ENCODE measurements at places on chromosomes 16 and 17.

GRCh38 chr16:22685459-22685830 lies 128.5 kb upstream of the HS3ST2 start:
- DNase-seq = no peak

GRCh38 chr17:80955671-80956280 lies 35.9 kb upstream of the CHMP6 start:
- no peak for DNase-seq

DNA sequence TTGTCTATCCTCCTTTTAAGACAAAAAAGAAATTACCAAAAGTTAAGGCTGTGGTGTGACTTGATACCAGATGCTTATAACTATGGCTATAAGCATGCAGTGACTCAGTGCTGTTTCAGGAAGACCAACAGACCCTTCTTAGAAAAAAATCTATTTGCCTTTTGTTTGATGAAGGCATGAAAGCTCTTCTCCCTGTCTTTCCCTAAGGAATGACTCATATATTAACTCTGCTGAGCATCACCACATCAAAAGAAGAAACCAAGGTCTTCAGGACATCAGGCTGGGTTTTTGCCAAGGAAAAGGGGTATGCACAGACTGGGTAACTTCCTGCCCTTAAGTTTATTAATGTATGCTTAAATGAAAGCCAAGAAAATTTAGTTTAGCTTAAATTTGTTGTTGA lies 47.1 kb downstream of the VMP1 start:
- no peak for DNase-seq

- no peak for DNase-seq
Measured at GRCh38 chr16:86663685-86664521, 85.6 kb downstream of the FOXL1 start.

DNA sequence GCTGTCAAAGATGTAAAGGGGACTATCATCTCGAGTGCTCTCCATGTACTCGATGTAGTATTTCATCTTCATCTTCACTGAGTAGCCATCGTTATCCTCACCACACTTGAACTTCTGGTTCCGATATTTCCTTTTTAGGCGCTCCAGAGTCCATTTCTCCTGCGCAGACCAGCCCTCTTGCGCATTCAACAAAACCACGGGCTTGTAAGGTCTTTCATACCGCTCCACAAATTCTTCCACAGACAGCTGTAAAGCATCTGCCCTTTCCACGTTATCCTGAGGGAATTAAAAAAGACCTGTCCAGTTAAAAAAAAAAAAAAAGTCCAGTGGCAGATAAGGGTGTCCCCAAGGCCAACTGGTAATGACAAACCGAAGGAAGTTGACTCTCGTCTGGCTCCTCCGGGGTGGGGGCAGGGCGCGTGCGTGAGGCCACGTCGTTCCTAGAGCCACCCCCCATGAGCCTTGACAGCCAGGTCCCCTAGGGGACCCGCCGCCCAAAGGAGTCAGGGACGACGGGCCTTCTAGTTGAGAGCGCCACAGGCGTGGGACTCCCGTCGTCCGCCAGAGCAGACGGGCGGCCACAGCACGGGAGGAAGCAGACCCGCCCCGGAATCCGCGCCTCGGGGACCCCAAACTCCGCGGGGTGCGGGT lies 701 bp downstream of the JMJD6 start:
- DNase-seq = no peak

- no peak for DNase-seq
Measured at GRCh38 chr17:22268214-22268911, 576.0 kb downstream of the KCNJ18 start.

- no peak for DNase-seq
Measured at GRCh38 chr17:55388842-55389241, 32.8 kb downstream of the MMD start.

DNA sequence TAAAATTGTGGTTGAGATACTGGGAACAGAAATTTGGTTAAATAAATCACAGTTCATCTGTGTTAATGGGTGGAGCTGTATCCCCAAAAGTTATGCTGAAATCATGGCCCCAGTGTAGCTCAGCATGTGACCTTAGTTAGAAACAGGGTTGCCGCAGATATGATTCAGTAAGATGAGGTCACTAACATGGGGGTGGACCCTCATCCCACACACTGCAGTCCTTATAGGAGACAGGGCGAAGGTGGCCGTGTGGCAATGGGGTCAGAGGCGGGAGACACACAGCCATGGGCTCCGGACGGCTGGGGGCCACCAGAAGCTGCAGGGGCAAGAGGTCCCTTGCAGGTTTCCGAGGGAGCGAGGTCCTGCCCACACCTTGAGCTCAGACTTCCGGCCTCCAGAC lies 10.7 kb downstream of the GALNS start:
- no peak for DNase-seq

DNA sequence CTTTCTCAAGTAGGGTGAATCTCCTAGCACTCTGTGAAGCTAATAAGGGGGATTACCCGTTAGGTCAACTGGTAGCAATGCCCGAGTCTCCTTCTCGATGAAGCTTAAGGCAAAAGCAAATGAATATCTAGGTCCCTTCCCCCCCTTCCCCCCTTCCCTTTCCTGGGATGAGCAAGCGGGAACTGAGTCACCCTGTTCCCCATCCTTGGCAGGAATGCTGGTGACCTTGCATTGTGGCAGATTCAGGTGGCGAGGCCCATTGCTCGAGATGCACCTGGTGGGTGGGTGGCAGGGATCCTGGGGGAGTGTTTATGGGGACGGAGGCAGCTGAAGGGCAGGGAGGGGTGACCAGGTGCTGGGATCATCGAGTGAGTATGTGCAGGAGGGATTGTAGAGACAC lies 7.1 kb downstream of the NXPH3 start:
- DNase-seq = no peak

- DNase-seq = no peak
Measured at GRCh38 chr16:19589771-19590302, 34.3 kb downstream of the VPS35L start.

- DNase-seq = peak; percentile 5
Measured at GRCh38 chr17:60971515-60972369, 294.1 kb downstream of the BCAS3 start.

DNA sequence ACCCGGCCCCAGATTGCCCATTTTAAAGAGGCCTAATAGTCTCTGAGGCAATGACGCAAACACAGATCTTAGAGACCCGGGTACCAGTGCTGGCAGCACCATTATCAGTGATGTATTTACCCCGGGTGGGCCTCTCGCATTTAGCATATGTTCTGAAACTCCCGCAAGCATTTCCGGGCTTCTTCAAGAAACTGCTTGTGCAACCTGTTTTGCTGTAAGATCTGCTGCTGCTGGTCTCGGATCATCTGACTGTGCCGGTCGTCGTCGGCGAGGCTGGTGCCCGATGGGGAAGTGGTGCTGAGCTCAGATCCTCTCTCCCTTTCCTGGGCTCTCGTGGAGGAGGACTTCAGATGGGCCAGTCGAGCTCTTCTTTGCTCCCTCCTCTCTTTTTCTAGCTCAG lies 12.5 kb downstream of the CEP295NL start:
- DNase-seq = no peak

DNA sequence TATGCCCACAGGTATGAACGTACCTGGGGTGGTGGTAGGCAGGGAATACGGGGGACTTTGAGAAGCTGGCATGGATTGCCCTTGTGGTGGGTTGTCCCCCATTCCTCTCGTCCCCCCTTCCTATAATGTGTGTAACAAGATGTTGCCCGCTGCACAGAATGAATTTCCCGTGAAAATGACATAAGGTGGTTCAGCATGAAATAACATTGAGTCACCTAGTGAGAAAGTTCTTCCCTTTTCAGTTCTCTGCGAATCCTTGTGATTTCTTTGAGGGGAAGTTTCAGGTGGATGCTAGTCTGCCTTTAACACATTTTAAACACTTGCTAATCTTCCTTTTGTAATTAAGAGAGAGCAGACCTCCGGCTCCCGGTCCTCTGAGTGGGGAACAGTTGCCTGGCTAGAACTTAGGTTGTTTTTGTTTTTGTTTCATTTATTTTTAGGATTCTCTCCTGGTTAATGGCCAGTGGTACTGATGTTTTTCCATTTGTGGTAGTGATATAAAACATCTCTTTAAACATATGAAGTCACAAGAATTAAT lies 58.9 kb downstream of the RAP1GAP2 start:
- no peak for DNase-seq

DNA sequence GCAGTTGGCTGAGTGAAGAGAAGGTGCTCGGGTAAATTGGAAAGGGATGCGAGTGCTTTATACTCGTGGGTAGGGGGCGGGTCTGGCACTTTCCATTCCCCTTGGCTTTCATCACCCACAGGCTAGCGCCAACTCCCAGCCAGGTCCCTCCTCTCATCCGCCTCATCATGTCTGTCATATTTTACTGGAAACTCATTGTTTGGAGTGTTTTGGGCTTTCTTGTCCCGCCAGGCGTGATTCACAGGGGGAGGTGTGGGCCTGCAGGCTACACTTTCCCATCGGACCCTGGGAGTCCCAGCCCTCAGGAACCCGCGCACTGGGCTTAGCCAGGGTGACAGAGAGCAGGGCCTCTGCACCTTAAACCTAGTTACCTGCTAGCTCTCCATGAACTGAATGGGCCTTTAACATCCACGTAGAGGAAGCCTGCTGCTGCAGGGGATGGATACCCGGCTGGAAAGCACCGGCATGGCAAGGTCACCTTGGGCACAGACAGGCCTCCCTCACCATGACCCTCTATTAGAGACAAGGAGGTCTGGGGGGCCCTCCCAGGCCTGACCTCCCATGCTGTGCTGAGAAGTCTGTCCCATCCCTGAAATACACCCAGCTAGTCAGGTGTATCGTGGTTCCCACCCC lies at the start of gene KRT14:
TSS of gene KRT14 (minus strand) at position 33 of the 633 bp plus-strand sequence. CDS start 61 bp downstream, outside the sequence.
- DNase-seq = no peak

- DNase-seq = no peak
Measured at GRCh38 chr17:81561494-81561885, 9.3 kb upstream of the FAAP100 start.

DNA sequence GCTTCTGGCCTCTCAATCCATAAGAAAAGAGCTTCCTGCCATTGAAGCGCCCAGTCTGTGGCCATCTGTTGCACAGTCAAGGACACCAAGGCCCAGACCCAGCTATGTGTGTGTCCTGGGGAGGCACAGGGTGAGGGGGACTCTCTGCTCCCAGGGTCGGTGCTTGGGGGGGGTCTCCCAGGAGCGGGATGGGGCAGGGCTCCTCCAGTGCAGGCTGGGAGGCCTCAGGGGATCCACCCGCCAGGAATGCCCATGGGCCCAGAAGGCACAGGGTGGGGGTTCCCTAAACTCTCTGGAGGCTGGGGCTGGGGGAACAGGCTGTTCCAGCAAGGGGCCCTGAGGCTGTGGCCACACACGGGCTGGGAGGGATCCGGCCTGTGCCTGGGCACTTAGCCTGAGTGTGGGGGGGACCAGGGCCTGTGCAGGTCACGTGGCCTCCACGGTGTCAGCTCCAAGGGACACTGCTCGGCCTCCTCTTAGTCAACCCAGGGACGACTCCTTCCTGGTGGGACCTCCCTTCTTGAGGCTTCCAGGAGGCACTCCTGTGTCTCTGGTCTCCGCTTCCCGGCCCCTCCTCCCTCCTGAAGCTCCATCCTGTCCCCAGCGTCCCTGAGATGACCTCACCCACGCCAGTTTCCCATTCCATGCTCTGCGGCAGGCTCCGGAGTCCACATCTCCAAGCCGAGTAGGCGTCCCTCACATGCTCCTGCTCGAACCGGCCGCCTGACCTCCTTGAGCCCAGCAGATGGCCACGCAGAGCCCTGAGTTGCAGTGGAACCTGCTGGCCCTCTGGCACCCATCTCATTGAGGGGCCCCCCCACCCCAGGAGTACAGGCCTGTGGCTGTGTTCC lies 23.1 kb upstream of the BAHCC1 start:
- DNase-seq = no peak

DNA sequence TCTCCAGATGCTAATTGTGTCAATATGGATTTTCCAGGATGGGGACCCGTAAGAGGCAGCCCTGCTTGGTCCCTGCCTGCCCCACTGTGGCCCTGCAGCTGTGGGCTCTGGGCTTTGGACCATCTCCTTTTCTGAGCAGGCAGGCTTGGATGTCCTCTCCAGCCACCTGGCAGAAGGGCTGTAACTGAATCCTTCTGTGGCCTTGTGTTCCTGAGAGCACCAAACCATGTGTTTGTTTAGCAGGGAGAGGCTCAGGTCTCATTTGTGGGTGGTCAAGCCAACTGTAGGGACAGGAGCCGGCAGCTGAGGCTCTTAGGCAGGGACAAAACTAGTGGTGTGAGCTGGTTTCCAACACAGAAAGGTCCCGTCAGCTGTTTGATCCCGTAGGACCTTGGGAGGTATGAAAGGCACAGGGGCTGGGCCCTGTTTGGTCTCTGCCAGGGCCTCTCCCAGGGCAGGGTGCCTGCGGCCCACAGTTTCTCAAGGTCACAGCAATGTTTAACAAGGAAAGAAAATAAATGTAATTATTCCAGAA lies 18.5 kb downstream of the SEC14L5 start:
- no peak for DNase-seq

GRCh38 chr16:26951950-26952349 lies 114.8 kb upstream of the C16orf82 start:
- no peak for DNase-seq

- no peak for DNase-seq
Measured at GRCh38 chr16:75106351-75107274, 10.0 kb downstream of the LDHD start.

DNA sequence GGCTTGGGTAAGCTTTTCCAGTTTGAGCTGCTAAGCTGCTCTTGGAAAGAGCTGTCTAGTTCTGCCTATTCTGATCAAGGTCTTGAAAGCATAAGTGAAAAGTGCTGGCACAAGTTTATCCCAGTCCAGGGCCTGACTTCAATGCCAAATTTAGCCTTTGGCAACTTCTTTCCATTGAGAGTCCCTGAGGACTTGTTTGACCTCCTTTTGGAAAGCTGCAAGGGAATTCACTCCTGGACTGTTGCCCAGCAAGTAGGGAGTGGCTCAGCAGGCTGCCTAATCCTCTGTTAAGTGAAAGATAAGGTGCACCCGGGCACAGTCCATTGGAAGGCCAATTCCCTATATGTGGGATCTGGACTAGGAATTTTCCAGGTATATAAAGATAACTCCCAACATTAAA lies 16.0 kb upstream of the TANC2 start:
- no peak for DNase-seq

- DNase-seq = no peak
Measured at GRCh38 chr16:86424398-86424797, 85.9 kb upstream of the FOXF1 start.

DNA sequence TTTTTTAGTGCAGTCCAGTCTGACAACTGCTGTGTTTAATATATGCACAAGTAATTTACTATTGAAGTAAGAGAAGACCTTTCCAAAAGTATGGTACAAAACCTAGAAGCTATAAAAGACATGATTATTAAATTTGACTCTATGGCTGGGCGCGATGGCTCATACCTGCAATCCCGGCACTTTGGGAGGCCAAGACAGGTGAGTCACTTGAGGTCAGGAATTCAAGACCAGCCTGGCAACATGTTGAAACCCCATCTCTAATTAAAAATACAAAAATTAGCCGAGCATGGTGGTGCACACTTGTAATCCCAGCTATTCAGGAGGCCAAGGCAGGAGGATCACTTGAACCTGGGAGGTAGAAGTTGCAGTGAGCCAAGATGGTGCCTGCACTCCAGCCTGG lies 41.4 kb upstream of the VWA3A start:
- no peak for DNase-seq

GRCh38 chr17:29561554-29562517 lies 5.0 kb downstream of the ABHD15 start:
- no peak for DNase-seq
